Femur (tissue), 1 donor: ENCODE measurements at places on chromosomes 7 and 10.

DNA sequence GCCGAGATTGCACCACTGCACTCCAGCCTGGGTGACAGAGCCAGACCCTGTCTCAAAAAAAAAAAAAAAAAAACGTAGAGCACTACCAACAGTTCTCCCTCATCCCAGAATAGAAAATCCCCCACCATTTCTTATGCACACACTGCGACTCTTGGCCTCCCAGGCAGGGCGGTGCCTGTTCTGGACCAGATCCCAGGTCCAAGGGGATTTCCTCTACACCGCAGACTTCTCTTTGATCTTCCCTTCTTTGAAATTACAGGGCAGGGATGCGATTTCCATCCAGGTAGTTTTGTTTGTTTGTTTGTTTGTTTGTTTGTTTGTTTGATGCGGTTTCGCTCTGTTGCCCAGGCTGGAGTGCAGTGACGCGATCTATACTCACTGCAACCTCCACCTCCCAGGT lies 91.8 kb downstream of the SEPTIN14 start:
- DNase-seq, result no peak

GRCh38 chr10:72088889-72089575 lies 681 bp upstream of the SPOCK2 start:
- DNase-seq, result peak; percentile 65

DNA sequence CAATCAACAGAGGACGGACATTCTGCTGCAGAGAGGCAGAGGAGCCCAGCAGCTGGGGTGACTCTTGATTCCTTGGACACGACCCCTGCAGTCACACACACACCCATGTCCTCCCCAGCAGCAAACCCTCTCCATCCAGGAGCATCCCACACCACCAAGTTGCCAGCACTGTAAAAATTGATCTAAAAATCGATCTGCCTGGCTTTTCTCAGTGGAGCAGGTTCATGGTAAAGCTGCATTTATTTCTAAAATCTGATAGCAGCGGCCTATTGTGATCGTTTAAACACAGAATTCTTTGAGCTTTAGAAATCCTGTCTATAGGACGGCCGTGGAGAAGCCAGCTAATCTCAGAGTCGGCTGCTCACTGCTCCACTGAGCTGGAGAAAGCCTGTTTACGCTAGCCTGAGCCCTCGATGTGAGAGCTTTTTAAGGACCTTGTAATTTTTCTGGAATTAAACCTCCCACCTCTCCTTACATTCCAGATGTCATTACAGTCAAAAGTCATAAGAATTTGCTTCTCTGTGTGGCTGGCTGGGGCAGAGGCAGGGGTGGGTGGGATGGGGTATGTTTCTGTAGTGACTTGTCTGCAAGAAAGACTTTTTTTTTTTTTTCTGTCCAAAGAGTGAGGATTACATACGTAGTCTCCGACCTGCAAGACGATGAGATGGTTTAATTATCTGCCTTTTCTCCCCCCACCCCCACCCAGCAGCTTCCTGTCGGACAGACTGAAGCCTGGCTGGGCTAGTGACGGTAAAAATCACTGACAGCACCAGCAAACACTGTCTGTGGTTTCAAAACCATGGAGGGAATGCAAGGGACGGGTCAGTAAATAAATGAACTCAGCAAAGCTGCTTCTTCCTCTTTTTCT lies 31.6 kb downstream of the TRIM8 start:
- DNase-seq, result peak; percentile 65

GRCh38 chr7:108456845-108457540 lies 757 bp upstream of the NRCAM start:
- DNase-seq, result no peak

- DNase-seq, result no peak
These were observed 49.2 kb downstream of the CUL2 start for GRCh38 chr10:35040760-35041501.

- DNase-seq, result no peak
These were observed 48.7 kb upstream of the CNTNAP2 start for GRCh38 chr7:146067880-146068279.

DNA sequence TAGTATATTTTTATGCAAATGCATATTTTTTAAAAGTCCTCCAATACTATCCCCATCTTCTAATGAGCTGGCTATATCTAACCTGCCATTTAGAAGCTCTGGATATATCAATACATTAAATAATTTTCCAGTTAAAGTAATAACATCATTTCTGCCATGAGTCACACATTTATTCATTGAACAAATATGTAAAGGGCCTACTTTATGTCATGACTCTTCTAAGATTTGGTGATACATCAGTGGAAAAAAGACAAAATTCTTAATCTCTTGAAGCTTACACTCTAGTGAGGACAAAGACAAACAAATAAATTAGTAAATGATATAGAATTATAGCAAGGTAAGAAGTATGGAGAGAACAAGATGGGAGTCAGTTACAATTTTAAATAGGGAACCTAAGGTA lies 716.8 kb upstream of the LRRTM3 start:
- DNase-seq, result no peak

GRCh38 chr10:43962346-43963191 lies 313.9 kb upstream of the ZNF32 start:
- DNase-seq, result peak; percentile 6

- no peak for DNase-seq
These were observed 24.6 kb upstream of the ELFN1 start for GRCh38 chr7:1645476-1645875.

- peak; percentile 49 for DNase-seq
These were observed 486 bp downstream of the HIPK2 start for GRCh38 chr7:139777133-139777891.

DNA sequence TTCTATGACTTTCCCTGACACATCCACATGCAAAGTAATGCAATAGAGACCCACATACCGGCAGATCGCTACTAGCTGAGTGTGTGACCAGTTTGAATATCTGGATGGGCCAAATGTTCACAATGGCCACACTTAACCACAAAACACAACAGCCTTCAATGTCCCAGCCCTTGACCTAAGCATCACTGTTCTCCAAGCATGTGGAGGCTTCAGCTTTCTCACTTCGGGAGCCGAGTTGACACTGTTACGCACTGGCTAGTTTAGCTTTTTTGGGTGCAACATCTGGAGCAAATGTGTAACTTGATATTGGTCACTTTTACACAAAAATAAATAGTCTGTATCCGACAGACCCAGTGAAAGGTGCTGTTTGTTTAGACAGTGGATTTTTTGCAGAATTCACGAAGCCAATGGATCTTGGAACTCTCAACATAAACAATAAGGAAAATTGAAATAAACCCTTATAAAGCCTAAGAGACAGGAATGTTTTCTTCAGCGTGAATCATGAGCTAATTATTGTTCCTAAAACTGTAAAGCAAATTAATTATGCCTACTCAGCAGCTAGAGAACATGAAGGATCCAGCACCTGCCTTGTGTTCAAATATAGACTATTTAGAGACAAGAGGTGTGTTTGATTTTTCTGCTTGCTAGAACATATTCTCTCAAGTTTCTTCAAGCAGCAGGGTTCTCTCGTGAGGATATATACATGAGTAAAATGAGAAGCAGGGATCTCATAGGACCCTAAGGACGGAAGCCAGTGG lies 117.6 kb upstream of the JCAD start:
- no peak for DNase-seq

GRCh38 chr7:130988443-130988842 lies 254.4 kb upstream of the KLF14 start:
- DNase-seq, result no peak

GRCh38 chr7:138125119-138125518 lies 48.9 kb downstream of the AKR1D1 start:
- no peak for DNase-seq

GRCh38 chr10:17479822-17480221 lies 25.4 kb upstream of the ST8SIA6 start:
- DNase-seq, result no peak

DNA sequence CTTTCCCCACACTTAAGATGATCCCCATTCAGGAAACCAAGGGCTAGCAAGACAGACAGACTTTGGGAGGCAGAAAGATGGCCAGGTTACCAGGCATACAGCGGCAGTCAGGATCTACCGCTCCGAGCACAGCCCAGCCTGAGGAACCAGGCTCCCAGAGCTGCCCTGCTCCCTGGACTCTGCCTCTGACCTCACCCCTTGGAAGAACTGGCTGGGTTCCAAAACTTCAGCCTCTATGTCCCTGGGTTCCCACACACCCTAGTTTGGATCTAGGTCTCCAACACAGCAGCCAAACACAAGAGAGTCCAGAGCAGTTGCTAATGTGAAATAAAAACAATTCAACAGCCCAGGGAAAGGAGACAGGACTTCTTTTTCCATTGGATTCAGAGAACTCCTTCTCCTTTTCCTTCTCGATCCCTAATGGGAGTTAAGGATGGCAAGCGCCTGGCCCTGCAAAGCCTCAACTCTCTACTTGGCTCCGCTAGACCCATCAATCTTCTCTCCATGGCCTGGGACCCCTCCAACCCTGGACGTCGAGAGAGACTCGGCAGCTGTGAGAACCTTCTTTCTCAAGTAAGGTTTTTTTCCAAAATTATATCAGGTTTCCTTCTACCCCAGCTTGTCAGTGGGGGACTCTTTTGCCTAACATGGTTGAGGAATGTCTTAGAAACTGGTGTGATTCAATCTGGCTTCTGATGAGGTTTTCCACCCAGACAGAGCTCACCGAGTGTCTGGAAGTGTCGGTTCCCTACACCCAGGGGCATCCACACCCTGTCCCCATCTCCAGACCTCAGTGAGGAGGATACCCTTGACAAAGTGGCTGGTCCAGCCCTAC lies 219.6 kb downstream of the KCNMA1 start:
- DNase-seq, result peak; percentile 73

GRCh38 chr7:116582806-116583444 lies 58.1 kb downstream of the CAV1 start:
- peak; percentile 34 for DNase-seq

DNA sequence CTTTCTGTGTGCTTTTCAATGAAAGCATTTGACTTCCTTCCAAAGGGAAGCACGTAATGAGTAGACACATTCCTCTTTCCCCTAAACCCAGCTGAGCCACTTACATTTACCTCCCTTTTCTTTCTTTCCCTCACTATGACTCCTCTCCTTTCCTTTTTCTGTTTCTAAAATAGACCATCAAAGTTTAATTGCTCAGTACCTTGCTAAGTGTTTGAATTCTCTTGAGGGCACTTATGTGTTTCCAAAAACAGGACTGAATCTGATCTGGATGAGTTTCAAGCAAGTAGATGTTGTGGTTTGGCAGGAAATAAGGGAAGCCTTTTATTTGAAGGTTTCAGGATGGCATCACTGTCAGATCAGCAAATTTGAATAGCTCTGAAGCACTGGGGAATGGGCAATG lies 396.2 kb downstream of the REEP3 start:
- DNase-seq, result no peak

GRCh38 chr10:113846036-113846435 lies 7.8 kb downstream of the DCLRE1A start:
- no peak for DNase-seq

- DNase-seq, result no peak
These were observed 108.7 kb downstream of the PLCE1 start for GRCh38 chr10:94102436-94102835.

DNA sequence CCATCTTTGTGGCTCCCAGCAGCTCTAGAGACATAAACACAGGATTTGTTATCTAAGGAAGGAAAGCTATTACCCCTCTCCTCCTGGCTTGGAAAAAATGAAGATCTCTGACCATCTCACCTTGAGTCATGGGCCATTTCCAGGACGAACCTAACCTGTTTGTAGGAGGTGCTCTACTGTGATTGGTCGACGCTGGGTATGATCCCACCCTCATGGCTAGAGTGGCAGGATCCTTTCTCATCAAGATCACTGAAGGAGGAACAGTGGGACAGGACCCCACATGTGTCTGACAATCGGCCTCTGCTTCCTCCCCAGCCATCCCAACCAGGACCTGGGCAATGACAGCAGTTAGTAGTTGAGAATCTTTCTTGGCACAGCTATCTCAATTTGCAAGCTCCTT lies 144.1 kb downstream of the EMX2 start:
- no peak for DNase-seq

DNA sequence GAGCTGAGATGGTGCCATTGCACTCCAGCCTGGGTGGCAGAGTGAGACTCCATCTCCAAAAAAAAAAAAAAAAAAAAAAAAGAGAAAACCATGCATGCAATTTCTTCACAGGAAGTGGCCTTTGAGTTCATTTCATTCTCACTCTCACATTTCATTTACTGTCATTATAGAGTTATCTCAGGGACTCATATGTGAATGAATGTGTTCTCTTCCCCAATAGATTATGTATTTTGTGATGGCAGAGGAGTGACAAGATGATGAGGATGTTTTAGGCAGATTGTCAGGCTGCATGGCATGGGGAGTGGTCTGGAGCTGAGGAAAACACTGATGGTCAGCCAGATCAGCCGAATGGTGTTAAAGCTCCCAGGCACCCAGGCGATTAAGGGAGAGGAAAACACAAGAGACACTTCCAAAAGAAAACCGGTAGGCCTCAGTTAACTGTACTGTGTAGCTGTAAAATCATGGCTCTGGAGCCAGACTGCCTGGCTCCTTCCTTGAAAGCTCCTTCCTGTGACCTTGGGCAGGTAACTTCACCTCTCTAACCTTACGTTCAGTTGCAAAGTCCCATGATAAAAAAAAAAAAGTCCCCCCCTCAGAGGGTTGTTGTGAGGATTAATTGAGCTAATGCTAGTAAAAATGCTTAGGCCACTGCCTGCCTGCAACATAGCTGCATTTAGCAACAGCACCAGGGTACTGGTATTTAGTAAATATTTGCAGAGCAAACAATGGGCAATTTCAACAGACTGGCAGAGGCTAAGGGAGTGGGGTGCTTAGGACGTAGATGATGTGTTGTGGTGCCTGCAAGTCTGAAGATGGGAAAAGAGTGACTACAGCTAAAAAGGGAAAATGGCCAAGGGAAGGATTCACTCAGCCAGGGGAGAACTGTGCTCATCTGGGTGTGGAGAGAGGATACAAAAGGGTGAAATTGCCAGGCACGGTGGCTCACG lies 6.9 kb downstream of the FRAT2 start:
- no peak for DNase-seq

DNA sequence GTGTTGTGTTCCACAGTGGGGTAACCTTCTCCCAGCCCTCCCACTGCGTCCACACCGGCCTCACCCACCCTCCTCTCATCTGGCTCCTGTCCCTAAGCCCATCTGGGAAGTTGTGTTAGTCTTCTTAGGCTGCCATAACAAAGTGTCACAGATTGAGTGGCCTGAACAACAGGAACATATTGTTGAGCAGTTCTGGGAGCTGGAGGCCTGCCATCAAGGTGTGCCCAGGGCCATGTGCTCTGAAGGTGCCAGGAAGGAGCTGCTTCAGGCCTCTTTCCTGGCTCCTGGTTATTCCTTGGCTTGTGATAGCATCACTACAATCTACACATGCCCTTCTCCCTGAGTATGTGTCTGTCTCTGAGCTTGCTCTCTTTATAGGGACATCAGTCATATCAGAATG lies 327.6 kb upstream of the COBL start:
- no peak for DNase-seq

- no peak for DNase-seq
These were observed 8.2 kb upstream of the NDUFB2 start for GRCh38 chr7:140688341-140688740.

DNA sequence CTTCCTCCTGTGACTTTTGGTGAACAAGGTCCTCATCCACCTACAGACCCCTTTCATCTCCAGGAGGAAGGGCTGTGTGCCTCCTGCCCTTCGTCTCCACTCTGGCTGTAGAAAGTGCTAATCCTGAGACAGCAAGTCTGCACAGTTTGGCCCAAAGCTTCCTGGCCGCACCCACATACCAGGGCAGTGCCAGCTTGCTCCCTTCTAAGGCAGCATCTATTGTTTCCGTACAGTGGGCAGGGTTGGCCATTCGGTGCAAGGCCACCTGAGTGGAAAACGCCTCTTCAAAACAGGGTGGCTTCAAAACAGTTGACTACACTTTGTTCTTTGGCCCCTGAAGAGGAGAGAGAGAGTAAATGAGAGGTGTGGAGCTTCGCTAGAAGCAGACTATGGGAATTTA lies 134.1 kb upstream of the KLF14 start:
- DNase-seq, result no peak
